ENCODE measurements at places on chromosomes 3 and 15.

DNA sequence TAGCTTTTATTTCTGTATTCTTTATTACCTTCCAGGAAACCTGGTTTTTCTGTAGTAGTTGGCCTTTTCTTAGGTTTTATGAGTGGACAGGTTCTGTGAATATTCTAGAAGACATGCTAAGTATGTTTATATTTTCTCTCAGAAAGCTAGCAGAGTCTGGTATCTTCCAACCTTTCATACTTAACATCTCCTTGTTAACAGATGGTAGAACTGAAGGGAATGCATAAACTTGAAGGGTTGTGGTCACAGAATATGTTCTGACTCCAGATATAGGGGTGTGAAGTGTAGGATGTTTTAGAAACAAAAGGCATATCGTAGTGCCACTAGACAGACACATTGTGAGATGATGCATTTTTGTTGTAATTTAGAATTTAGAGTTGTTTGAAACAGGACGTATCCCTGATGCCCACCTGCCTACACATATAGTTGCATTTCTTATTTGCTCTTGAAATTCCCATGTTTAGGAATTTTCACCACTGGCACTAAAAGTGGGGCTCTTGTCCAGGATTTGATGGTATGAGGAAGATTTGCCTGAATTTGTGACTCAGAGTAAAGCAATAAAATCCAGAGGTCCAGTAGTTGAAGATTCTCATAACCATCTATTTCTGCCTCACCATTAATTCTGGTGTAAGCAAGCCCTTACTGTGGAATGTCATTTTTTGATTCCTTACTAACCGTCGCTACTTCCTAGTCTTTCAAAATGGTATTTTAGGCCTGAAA is 274.5 kb downstream of the FEZF2 start:
- no peak for DNase-seq

- no peak for DNase-seq
These were observed 139.7 kb downstream of the SNRPN start for GRCh38 chr15:25094519-25094918.

DNA sequence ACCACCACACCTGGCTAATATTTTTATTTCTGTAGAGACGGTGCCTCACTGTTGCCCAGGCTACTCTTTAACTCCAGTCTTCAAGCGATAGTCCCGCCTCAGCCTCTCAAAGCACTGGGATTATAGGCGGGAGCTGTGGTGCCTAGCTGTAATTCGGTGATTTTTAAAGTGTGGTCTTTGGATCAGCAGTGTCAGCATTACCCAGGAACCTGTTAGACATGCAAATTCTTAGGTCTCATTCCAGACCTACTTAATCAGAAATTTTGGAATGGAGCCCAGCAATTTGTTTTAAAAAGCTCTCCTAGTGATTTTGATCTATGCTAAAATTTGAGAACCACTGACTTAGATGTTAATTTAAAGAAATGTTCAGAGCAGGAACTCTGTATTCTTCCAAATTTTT is 51.9 kb downstream of the GOLM2 start:
- no peak for DNase-seq

GRCh38 chr3:13042127-13042701 is 31.0 kb downstream of the IQSEC1 start:
- DNase-seq = no peak

- no peak for DNase-seq
These were observed 114.5 kb upstream of the GOLGA8J start for GRCh38 chr15:29968099-29968894.

GRCh38 chr3:10361375-10361774 is 40.5 kb upstream of the SEC13 start:
- no peak for DNase-seq

- no peak for DNase-seq
These were observed 73.7 kb downstream of the TM2D3 start for GRCh38 chr15:101578443-101578894.

- no peak for DNase-seq
These were observed 25.7 kb downstream of the LIPC start for GRCh38 chr15:58457466-58457965.

GRCh38 chr3:106542101-106542769 is 673.4 kb upstream of the CBLB start:
- DNase-seq = no peak

DNA sequence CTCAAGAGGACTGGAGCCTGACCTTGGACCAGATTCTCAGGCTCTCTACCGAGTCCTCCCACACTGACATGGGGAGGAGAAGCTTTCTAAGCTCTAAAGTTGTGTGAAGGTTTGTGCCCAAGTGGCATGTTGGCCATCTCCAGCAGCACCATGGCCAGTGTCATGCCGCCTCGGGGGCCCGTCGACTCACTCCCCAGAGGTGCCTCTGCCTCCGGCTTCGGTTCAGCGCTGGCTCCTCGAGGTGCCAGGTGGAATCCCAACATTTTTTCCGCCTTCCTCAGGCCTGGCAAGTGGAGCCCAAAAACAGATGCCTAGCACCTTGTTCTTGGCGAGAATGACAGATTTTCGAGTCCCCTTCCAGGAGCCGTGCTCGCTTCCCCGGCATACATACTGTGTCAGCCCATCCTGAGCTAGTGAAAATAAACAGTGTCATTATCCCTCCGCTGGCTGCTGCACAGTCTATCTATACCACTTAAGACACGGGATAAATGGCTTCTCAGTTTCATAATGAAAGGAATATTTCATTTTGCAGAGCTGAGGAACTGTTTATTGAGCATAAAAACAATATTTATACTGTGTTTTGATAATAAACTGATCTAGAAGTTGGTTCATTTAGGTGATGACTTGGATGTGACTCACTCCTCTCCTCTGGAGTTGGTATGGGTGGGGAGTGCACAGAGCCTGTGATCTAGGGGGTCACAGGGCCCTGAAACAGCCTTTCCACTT is 328.5 kb upstream of the TLE3 start:
- no peak for DNase-seq

DNA sequence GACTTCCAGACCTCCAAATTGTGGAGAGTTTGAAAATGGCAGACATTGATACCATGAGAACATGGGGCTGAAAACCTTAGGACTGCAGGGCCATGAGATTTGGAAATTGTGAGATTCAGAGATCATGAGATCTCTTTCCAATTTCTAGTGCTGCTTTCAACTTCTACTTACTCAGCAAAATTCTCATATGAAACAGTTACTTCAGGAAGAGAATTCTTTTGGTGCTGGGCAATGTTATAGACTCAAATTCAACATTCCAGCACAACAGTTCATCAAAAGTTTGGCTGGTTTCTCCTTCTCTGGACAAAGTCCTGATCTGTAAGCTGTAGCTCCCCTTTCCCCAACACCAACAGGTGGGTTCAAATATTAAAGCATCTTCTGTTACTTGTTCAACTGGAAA is 506.9 kb upstream of the NECTIN3 start:
- no peak for DNase-seq

DNA sequence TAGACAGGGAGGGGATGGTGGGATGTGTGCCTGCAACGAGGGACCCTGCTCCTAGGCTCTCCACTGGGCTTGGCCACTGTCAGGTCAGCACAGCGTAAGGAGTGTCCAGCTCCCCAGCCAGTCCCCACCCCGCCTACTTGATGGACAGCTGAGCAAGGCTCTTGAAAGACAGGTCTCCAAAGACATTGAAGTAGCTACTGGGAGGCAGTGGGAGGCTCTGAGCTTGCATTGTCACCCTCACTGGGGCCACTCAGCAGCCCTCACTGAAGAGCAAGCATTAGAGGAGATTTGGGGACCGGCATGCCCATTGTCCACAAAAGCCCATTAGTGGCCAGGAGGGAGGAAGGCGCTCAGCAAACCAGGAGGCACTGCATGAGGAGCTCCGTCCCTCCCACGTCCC is 146.5 kb downstream of the MEGF11 start:
- DNase-seq = no peak

DNA sequence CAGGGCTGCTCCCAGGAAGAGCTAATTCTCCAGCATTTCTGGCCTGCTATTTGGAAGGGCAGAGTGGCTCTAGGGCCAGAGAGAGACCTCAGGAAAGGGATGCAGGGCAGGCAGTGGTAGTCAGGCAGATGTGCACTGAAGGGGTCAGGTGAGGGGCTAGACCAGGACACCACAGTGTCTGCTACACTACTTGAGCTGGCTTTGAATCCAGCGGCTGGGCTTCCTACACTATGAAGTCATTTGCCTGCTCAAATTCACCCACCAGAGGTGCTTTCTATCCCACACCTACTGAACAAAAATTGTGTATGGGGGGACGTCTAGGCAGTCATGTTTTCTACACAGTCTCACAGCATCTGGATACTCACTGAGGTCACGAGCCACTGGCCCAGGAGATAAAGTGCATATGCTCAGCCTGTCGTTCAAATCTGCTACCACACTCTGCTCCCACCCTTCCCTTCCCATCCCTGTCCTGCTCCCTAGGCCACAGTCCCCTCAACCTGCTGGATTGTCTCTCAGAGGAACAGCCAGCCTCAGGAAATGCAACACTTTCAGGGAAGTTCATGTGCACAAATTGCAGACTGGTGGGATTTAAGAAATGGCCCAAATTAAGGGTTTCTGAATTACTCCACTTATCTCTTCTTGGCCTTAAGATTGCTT is 49.9 kb upstream of the SLC6A11 start:
- no peak for DNase-seq

DNA sequence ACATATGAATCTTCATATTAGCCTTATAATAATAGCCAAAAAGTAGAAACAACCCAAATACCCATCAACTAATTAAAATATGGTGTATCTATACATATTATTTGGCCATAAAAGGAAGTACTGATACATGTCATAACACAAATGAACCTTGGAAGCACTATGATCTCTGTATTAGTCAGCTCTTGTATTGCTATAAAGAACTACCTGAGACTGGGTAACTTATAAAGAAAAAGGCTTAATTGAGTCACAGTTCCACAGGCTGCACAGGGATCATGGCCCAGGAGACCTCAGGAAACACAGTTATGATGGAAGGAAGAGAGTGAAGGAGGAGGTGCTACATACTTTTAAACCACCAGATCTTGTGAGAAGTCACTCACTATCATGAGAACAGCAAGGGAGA is 16.0 kb upstream of the CCR2 start:
- DNase-seq = no peak

DNA sequence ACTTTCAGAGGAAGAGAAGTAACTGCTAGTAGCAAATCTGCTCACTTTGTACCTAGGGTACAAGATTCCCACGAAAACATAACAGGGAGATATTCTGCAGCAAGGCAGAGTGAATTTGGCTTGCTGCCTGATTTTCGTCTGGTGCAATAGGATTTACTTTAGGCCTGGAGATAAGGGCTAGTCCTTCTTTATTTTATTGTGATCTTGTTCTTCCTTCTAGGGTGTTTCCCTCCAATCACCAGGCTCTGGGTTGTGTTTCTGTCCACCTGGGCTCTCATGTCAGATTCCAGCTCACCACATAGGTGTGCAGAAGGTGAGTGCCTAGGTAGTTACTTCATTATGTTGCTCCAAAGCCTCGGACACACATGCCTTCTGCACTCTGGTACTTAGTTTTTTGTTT is 211.8 kb upstream of the RGMA start:
- no peak for DNase-seq

GRCh38 chr15:63244399-63244798 is 33.0 kb upstream of the APH1B start:
- DNase-seq = no peak

- no peak for DNase-seq
These were observed 31.0 kb downstream of the RNU5B-1 start for GRCh38 chr15:65335278-65336055.

GRCh38 chr3:38586546-38587520 is 62.7 kb downstream of the SCN5A start:
- DNase-seq = no peak

- DNase-seq = no peak
These were observed 1.1 kb downstream of the TICRR start for GRCh38 chr15:89576417-89576773.

DNA sequence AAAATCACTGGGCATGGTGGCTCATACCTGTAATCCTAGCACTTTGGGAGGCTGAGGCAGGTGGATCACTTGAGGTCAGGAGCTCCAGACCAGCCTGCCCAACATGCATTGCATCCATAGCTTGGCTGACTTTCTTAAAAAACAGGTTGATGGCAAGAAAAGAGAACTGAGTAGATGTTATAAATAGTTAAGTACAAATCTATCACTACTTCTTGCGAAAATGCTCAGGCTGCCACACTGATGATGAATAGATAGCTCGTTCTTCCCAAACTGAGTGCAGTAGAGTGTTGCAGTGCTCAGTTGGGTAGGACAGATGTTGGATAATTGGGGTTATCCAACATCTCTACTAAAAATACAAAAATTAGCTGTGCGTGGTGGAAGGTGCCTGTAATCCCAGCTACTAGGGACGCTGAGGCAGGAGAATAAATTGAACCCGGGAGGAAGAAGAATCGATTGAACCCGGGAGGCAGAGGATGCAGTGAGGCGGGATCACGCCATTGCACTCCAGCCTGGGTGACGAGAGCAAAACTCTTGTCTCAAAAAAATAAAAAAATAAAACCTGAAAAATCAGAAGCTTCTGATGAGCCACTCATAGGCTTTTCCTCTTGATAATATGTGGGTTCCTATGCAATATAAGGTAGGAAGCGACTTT is 1.2 kb downstream of the BTLA start:
- DNase-seq = no peak

DNA sequence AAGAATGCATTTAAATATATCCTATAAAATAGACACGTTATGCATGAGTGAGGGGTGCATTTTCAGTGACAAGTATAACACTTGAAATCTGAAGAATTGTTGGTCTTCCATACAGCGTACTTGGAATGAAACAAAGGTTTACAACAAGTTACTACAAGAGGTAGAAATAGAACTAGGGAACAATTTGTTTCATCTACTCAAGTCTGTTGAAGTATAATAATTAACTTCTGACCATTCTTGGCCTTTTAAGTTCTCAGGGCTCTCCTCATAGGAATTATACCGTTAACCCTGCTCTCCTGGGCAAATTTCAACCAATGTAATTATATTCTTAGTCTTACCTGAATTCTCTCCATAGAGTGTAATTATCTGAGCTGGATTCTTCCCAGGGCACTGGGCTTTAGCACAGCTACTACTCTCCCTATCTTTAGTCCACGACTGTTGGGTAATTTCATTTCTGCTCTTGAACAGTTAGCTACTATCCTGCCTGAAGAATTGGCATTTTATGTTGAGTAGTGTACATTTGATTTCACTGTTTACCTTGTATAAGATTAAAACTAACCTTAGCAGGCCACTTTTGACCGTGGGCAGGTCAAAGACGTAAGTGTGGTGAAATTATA is 100.6 kb downstream of the UBE2E2 start:
- no peak for DNase-seq

DNA sequence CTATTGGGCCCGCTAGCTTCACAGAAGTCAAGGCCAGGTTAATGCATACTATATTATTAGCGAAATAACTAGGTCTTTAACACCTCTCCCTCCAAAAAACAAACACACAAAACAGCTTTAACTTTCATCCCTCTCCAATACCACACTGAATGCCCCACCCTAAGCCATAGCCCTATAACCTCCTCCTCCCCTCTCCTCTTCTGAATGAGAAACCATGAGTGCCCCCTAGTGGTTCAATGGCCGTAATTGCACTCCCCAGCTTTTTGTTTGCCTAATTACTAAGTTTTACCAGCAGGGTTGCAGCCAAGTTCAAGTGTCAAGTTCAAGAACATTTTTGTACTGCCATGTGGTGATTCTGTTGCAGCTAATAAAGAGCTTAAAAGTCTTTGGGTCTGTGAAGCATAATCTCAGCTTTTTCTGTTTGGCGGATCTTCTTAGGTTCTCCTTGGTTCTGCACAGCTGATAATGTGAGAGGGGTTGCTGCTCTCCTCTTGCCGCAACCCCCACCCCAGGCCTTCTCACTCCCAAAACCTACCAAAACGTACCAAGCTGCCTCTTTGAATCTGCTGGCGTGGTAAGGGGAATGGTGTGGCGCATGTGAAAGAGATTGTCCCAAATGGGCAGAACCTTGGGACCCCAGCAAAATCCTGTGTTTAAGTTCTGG is 57.9 kb downstream of the RPL22L1 start:
- no peak for DNase-seq

Data from cortex of kidney (tissue), 1 donor.